A549 treated with CORT108297 at 1 μM for 4 hours (cell line): ENCODE measurements at places on chromosomes 7 and 10. TPM values are rescaled to one million over a fixed set of nuclear protein-coding genes. Genes with fewer than 3 reads are reported as not detected.

Gene CPN1
- 0.14 to 0.32 TPM (median 0.23 TPM) in 5 replicates for total RNA-seq

Gene LLCFC1
- total RNA-seq, result not detected in 5 replicates

Gene CYP2C18
- total RNA-seq, result 0.07 to 0.12 TPM (median 0.11 TPM) in 4 of 5 replicates, not detected in the other

Gene ASZ1
- total RNA-seq, result not detected in 5 replicates

Gene NRG3
- not detected in 5 replicates for total RNA-seq

Gene NPSR1
- total RNA-seq, result not detected in 5 replicates

Gene LRIT1
- not detected in 5 replicates for total RNA-seq

Gene KEL
- not detected in 5 replicates for total RNA-seq

Gene PPP1R3C
- total RNA-seq, result 17.2 to 22.9 TPM (median 20.4 TPM) in 5 replicates

Gene PIK3AP1
- total RNA-seq, result 0.51 to 0.70 TPM (median 0.60 TPM) in 5 replicates

Gene GHRHR
- total RNA-seq, result not detected in 5 replicates

Gene NEUROD6
- total RNA-seq, result not detected in 5 replicates

Gene AFAP1L2
- 21.0 to 29.6 TPM (median 27.0 TPM) in 5 replicates for total RNA-seq

Gene HABP2
- 0.07 to 0.15 TPM (median 0.12 TPM) in 5 replicates for total RNA-seq

Gene ZCCHC24
- total RNA-seq, result 3.3 to 5.2 TPM (median 4.3 TPM) in 5 replicates

Gene LRCH4
- total RNA-seq, result 11.1 to 17.7 TPM (median 16.0 TPM) in 5 replicates

Gene TSPAN15
- 81.5 to 113 TPM (median 107 TPM) in 5 replicates for total RNA-seq

Gene PRSS1
- not detected in 5 replicates for total RNA-seq

Gene PRPS1L1
- total RNA-seq, result not detected in 5 replicates

Gene MRPL43
- 68.2 to 102 TPM (median 100 TPM) in 5 replicates for total RNA-seq

Gene SFTPA1
- not detected in 5 replicates for total RNA-seq

Gene TECPR1
- total RNA-seq, result 4.8 to 11.4 TPM (median 9.6 TPM) in 5 replicates

Gene C7orf33
- total RNA-seq, result not detected in 5 replicates

Gene PPP1R9A
- 3.1 to 4.9 TPM (median 4.0 TPM) in 5 replicates for total RNA-seq

Gene NXPH1
- not detected in 5 replicates for total RNA-seq

Gene NOM1
- total RNA-seq, result 18.7 to 21.5 TPM (median 19.7 TPM) in 5 replicates

Gene RBP3
- not detected in 5 replicates for total RNA-seq

Gene MMP21
- total RNA-seq, result 0.04 to 0.06 TPM in 2 of 5 replicates, not detected in the others

Gene UTF1
- total RNA-seq, result 0.07 to 0.10 TPM in 2 of 5 replicates, not detected in the others

Gene TMEM225B
- total RNA-seq, result 0.78 to 1.5 TPM (median 1.3 TPM) in 5 replicates

Gene KLF14
- total RNA-seq, result 0.03 to 0.07 TPM (median 0.05 TPM) in 3 of 5 replicates, not detected in the others

Gene GALNT17
- not detected in 5 replicates for total RNA-seq

Gene FBXL13
- 0.26 to 0.88 TPM (median 0.61 TPM) in 5 replicates for total RNA-seq

Gene CCDC71L
- total RNA-seq, result 10.2 to 16.6 TPM (median 13.8 TPM) in 5 replicates

Gene MRLN
- total RNA-seq, result not detected in 5 replicates

Gene HTR5A
- total RNA-seq, result not detected in 5 replicates

Gene SVOPL
- total RNA-seq, result 0.09 TPM in 1 of 5 replicates, not detected in the others
